Fibroblast of the conjunctiva (primary cell): ENCODE measurements at places on chromosomes 1 and 21.

DNA sequence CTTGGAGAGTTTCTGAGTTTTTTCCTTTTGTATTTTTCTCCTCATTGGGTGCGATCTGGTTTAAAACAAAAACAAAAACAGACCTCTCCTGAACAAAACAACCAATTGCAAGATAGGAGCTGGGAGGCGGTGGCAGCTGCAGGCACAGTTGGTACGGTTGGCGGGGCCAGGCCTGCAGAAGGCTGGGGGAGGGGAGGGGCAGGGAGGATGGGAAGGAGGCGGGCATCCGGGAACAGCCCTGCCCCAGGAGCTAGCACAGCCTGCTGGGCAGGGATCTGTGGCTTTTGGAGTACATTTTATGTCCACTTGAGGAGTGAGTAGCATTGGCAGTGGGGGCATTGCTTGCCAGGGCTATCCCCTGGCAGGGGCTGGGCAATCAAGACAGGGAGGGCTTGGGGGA lies 5.2 kb downstream of the CAPN9 start:
- no peak for DNase-seq

DNA sequence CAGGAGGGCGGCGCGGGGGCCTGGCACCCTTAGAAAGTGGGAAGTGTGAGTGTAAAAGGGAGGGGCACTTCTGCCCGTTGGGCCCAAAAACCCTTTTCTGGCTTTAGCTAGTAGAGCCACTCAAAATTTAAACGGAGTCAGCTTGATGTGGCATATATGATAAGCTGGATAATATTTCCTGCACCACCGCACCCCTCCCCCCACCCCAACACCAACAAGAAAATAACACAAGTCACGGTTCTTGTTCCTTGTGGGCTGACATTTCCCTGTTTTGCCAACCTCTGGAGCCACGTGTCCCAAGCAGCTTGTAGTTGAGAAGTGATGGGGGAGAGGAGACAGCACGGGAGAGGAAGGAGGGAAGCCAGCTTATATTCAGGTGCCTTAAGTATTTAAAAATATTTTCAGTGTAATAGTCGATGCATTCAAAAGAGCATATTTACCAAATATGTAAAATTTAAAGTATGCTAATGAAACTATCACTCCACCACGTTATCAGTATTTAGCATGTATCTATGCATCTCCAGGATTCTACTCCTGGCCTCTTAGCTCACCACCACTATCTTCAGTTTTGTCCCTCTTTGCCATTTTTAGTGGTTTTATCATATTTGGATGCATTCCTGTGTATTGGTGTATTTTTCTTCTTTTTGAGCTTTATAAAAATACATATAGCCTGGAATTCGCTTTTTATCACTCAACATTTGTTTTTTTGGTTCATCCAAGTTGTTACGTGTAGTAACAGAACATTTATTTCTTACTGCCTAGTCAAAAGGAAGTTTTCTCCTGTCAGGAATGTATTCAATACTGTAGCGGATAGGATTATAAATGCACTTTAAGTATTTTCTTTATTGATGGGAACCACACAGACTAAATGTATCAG lies 773 bp upstream of the DDX59 start:
- peak; percentile 55 for DNase-seq

- no peak for DNase-seq
Measured at GRCh38 chr1:218700666-218701065, 355.5 kb downstream of the TGFB2 start.

DNA sequence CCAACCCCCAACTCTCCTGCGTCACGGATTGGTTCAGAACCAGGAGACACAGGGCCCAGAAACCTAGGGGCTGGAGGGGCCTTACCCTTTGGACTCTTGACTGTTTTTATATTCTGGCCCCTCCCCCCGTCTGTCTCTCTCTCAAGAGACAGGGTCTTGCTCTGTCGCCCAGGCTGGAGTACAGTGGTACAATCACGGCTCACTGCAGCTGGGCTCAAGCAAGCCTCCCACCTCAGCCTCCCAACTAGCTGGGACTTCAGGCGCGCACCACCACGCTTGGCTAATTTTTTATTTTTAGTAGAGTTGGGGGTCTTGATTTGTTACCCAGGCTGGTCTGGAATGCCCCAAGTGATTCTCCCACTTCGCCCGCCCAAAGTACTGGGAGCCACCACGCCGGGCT lies 52.5 kb downstream of the PRKCZ start:
- DNase-seq = no peak

GRCh38 chr1:103941086-103941485 lies 191.4 kb downstream of the AMY1C start:
- DNase-seq = no peak

GRCh38 chr1:151485685-151486255 lies 25.4 kb upstream of the CGN start:
- DNase-seq = no peak

DNA sequence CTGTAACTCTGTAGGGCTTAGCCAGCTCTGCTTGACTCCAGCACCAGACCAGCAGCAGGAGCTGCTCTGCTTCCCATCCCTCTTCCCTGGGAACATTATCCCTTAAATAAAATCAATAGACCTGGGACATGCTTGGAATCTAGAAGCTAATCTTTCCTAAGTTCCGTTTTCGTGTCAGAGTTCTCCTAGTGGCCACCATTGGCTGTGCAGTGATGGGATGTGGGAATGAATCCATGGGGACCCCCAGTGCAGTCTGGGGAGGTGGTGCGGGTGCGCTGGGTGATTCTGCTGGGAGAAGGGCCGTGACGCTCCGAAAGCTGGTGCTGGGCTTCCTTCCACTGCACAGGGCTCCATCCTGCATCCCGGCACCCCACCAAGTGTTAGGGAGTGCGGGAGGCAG lies 202.7 kb downstream of the CAMTA1 start:
- no peak for DNase-seq

DNA sequence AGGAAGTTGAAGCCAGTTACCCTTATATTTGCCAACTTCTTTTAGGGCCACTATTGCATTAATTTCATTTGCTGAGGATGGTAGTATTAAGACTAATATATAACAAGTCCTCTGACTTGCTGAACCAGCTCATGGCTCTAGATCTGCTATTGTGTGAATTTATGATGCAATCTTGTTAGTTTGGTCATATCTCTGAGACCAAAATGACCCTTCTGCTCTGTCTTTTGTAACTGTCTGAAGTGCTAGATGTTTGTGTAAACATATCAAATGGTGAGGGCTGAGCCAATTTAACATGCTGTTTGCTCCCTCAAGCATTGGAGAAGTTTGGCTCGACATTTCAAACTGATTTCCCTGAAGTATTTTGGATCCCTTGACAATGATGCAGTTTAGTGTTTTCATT lies 106.9 kb upstream of the PTGFR start:
- no peak for DNase-seq

GRCh38 chr1:89815611-89816010 lies 5.2 kb upstream of the LRRC8D start:
- no peak for DNase-seq

DNA sequence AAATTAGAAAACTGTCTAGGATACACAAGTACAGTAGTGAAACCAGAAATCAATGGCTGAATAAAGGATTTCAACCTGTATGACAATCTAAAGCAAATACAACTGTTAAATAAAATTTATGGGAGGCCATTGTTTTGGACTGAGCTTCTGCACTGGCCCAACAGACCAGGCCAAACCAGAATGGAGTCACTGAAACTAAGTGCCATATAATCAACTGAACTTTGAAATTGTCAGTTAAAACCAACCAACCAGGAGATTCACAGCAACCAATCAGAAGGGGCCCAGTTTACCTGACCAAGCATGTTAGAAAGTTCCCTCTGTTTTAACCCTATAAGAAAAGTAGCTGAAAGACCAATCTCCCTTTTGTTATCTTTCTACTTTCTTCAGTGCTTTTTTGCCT lies 30.5 kb upstream of the SOAT1 start:
- no peak for DNase-seq

GRCh38 chr1:245131026-245131393 lies 23.8 kb upstream of the KIF26B start:
- DNase-seq = no peak

- DNase-seq = no peak
Measured at GRCh38 chr1:231362325-231362724, 24.2 kb downstream of the SPRTN start.

- DNase-seq = no peak
Measured at GRCh38 chr1:168422203-168422847, 121.5 kb downstream of the XCL2 start.

- no peak for DNase-seq
Measured at GRCh38 chr1:115642168-115643072, 650 bp downstream of the VANGL1 start.

DNA sequence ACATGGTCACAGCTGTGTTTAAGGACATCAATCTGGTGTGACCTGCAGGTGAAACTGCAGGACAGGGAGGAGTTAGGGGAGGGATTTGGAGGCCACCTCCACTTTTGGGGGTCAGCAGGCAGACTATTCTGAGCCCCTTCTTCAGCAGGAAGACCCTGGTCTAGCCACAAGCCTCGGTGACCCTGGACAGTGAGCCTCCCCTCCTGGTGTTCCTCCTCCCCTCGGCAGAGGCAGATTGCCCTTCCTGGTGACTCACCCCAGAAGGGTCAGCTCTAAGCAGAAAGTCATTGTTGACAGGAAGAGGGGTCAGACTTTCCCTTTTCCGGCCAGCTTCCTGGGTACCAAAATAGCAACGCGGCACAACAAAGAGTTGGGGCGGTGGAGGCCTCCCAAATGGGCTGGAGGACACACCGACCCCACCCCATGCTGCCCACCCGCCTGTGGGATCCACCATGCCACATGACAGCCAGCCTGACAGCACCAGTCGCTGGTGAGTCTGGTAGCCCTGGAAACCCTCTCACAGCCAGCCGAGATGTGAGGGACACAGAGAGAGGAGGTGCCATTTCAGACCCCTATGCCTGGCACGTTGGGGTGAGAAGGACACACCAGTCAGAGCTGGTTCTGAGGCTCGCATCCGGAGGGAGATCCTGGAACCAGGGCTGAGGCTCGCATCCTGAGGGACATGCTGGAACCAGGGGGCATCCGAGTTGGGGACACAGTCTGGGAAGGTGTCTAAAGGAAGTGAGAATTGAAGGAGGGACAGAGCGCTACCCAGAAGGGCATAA lies 14.7 kb upstream of the CSF1 start:
- no peak for DNase-seq

- no peak for DNase-seq
Measured at GRCh38 chr1:236041631-236042618, 23.0 kb downstream of the NID1 start.

DNA sequence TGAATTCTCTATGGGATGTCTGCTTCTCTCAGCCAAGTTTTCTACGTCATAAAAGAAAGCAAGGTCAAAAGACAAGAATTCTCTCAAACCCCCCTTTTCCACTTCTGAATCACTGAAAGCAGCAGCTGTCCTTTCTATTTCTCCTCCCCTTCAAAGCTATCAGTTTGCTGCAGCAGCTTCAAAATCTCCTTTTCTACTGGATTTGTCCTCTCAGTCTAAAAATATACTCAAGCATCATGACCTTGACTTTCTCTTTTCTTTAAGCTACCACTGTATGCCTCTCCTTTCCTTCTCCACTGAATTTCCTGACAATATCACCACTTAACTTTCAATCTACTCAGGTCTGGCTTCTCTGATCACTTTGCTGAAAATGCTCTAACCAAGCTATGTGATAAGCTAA lies 1.9 kb downstream of the WDR64 start:
- DNase-seq = no peak

- DNase-seq = peak; percentile 47
Measured at GRCh38 chr1:212012034-212012740, 23.2 kb downstream of the INTS7 start.

DNA sequence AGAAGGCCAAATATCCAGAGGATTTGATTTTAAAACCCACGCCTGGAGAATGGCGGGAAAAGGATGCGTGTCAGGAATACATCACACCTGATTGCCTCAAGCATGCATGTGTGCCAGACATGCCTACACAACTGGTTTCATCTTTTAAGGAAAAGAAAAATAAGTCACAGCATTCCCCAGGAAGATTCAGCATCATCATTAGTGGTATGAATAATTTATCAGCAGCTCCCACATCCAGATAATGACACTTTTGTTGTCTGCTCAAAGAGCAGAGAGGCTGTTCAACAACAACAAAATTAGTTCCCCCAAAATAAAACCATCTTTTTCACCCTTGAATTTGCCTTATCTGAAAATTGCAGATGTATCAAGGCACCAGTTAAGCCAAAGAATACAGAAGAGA lies 328.6 kb upstream of the C1orf87 start:
- DNase-seq = no peak

GRCh38 chr1:10479296-10479695 lies 4.5 kb downstream of the PEX14 start:
- no peak for DNase-seq

- DNase-seq = peak; percentile 96
Measured at GRCh38 chr1:201461645-201462441, 7.1 kb downstream of the PHLDA3 start.

- DNase-seq = no peak
Measured at GRCh38 chr1:108117945-108118902, 81.9 kb downstream of the SLC25A24 start.

- DNase-seq = no peak
Measured at GRCh38 chr1:234973426-234974250, 155.0 kb downstream of the TOMM20 start.

GRCh38 chr1:221217029-221217428 lies 337.8 kb downstream of the HLX start:
- DNase-seq = no peak

DNA sequence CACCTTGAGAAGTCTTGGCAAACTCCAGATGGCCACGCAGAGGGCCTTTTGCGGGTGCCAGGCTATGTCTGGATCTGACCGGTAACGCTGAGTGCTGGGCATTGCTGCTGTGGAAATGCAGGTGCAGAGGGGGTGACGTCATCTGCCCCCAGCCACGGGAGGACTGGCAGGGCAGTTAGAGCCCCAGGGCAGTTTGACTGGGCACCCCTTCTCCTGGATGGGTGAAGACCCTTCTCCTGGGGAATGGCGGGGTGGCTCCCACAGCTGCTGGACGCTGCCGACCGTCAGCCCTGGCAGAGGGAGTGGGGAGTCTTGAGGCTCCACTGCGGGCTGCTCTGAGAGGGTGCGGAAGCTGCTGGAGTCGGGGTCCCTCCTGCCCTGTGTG lies 12.6 kb upstream of the EDN2 start:
- no peak for DNase-seq

GRCh38 chr1:64404202-64404601 lies 65.7 kb upstream of the CACHD1 start:
- DNase-seq = no peak
